ENCODE measurements at places on chromosomes 4 and X.

- DNase-seq = no peak
Measured at GRCh38 chr4:96598465-96598864, 758.6 kb downstream of the PDHA2 start.

GRCh38 chr4:95627709-95628108, 78.9 kb upstream of the UNC5C start:
- no peak for DNase-seq

GRCh38 chrX:16464369-16464768, 185.6 kb upstream of the S100G start:
- no peak for DNase-seq

GRCh38 chrX:47206316-47206715, 12.2 kb upstream of the CDK16 start:
- DNase-seq = no peak

- peak; percentile 89 for DNase-seq
Measured at GRCh38 chr4:38856524-38857337, at the start of gene TLR6. Gene TLR6, minus strand, starts transcription at chr4:38856817. Its CDS starts 27,344 bp downstream, at chr4:38829473.

GRCh38 chr4:122666527-122667245, 45.8 kb upstream of the IL21 start:
- DNase-seq = peak; percentile 22

DNA sequence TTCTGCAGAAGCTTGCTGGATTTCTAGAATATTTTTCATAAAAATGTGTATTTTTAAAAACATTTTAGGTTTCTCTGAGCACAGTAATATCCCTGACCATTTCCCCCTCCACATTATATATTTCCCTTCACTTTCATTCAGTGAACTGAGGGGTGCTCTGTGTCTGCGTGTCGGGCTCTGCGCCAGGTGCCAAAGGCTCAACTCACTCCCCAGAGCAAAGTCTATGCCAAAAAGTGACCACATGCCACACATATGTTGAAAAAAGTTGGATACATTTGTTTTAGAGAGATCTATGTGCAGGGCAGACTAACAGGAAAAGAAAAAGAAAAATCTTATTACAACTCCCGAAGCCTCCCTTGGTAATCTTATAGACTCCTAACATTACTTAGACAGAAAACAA, 233.7 kb downstream of the MGST2 start:
- DNase-seq = no peak

- no peak for DNase-seq
Measured at GRCh38 chrX:42054256-42054655, 130.9 kb upstream of the CASK start.

- DNase-seq = peak; percentile 18
Measured at GRCh38 chr4:153788413-153789276, at the start of gene SFRP2. Gene SFRP2, minus strand, starts transcription at chr4:153789083. Its CDS starts 248 bp downstream, at chr4:153788835.

DNA sequence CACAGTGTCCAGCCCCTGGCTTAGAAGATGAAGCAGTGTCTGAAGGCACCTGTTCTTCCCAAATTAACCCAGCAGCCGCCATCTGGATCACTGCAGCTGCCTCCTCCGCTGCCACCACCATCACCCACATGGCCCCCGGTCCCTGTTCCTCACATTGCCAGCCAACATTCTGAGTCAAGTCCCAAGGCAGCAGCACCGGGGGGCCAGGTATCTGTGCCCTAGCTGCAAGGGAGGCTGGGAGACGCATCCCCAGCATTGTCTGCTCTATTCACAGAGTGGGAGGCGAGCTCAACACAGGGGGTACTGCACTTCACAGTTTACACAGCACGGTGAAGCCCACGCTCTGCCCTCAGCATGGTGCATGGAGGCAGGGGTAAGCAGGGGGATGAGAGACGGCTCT, 42.3 kb upstream of the MAN2B2 start:
- no peak for DNase-seq
